ENCODE measurements at places on chromosomes 3 and 15.

DNA sequence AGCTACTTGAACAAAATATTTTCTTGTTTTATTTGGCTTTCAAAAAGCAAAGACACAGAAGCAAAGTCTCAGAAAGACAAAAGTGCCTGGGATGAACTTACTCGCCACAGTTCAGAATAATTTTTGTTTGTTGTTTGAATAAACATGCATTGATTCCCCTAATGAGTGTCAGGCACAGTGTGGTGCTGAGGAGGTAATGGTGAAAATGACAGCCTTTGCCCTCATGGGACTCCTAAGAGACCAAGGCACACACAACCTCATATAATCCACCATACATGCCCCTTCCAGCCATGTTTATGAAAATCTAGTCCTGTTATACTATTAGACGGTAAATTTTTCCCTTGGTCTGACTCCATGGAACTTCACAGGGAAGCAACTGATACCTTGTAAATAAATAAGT is 2.5 kb downstream of the GOLIM4 start:
- no peak for DNase-seq

DNA sequence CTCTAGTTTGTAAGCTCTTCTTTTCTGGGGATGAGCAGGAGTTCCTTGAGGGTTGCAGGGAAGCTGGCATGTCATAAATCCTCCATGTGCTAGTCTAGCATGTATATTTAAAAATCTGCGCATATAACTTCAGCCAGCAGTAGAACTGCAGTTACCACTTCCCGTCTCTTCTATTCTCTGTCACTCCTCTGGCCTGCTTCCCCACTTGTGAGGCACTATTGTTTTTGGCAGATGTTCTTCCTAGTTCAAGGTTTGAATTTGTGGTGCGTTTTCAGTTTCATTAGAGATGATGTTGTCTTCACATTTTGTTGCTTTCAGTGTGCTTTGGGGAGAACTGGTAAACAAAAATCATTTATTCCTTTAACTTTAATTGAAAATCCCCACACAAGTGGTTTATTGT is 169.1 kb upstream of the ZPLD1 start:
- no peak for DNase-seq

GRCh38 chr3:172201870-172202236 is 162.5 kb downstream of the FNDC3B start:
- peak; percentile 23 for DNase-seq

DNA sequence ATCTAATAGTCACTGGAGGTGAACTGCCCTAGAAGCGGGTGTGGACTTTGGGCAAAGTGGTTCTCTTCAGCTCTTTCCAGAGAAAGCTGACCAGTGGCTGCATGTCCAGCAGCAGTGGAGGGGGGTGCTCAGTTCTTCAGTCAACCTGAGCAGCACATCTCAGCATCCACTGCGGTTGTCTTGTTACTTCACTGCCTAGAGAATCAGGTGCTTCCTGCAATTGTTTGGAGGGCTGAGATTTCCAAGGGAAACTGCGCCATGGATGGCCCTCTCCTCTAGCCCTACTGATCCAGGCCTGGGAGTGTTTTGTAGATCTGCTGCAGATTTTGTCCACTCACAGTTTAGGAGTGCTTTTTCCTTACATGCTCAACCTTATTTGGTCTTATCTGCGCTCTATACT is 65.6 kb upstream of the CFAP161 start:
- no peak for DNase-seq

DNA sequence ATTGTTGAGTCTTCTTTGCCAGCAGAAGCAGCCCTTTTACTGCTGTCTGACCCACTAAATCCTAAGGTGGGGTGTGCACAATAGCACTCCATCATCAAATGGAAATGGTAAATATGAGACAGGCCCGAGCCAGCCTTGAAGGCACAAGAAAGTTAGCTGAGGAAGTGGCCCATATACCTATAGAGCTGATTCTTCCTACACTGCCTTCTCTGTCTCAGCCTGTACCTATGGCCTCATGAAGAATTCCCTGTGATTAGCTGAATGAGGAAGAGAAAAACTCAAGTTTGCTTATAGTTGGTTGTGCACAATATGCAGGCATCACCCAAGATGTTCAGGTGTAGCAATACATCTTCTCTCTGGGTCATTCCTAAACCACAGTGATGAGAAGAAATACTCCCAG is 31.7 kb upstream of the XCR1 start:
- no peak for DNase-seq

- no peak for DNase-seq
Measured at GRCh38 chr3:48596676-48597407, 1.7 kb upstream of the COL7A1 start.

- DNase-seq = no peak
Measured at GRCh38 chr3:180590396-180590795, 11.6 kb upstream of the TTC14 start.

DNA sequence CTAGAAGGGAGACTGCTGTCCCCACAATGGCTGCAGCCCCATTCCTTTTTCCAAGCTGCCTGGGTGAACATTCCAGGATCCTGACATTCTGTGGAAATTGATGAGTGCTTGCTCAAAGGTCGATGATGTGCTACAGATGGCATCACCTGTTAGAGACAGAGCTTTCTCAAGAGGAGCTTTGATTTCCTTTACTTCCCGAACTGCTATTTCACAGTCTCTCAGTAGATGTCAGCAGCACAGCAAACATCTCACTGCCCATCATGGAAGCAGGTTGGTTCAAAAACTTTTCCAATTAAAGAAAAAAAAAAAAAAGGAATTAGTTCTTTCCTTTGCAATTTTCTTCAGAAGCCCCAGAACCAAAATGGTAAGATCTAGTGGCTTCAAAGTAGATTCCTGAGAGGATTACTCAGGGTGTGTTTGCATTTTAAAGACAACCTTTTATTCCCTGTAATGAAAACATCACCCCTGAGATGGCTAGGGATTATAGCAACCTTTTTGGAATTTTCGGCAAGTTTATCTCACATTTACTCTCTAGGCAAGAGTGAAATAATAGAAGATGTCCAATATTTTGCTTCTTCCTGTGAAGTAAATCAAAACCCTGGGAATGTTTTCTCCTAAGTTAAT is 44.8 kb downstream of the POLR2M start:
- DNase-seq = no peak

DNA sequence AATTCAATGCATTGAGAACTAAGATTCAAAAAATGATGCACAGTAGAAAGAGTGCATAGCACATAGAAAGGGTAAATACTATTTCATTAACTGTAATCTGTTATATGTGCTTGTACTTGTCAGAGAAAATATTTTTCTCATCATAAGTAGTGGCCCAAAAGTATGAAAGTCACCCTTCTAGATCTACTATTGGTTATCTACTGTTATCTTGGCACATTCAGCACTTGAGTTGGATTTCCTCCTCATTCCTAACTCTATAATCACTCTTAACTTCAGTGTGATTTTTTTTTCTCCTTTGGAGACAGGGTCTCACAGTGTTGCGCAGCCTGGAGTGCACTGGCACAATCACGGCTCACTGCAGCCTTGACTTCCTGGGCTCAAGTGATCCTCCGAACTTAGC is 194.4 kb downstream of the PCCB start:
- no peak for DNase-seq

GRCh38 chr3:154015307-154015706 is 105.9 kb upstream of the ARHGEF26 start:
- no peak for DNase-seq

DNA sequence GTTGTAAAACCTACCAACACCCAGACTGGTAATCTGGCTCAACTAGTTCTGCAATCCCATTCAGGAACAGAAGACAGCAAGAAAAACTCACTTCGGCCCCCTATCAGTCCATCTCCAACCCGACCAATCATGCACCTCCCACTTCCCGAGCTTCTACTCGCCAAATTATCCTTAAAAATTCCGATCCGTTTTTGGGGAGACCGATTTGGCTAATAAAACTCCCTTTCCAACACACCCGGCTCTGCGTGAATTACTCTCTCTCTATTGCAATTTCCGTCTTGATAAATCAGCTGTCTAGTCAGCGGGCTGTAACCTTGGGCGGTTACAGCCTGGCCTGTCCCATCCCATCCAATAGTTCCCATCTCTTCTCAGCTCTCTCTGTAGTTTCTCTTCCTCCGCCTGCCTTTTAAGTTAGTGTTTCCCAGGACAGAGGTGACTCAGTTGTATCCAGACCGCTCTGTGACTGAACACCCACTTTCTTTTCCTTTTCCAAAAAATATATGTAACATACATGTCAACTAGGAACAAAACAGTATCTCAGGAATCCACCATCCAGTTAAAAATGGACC is 780 bp upstream of the ACAD9 start:
- DNase-seq = peak; percentile 50

DNA sequence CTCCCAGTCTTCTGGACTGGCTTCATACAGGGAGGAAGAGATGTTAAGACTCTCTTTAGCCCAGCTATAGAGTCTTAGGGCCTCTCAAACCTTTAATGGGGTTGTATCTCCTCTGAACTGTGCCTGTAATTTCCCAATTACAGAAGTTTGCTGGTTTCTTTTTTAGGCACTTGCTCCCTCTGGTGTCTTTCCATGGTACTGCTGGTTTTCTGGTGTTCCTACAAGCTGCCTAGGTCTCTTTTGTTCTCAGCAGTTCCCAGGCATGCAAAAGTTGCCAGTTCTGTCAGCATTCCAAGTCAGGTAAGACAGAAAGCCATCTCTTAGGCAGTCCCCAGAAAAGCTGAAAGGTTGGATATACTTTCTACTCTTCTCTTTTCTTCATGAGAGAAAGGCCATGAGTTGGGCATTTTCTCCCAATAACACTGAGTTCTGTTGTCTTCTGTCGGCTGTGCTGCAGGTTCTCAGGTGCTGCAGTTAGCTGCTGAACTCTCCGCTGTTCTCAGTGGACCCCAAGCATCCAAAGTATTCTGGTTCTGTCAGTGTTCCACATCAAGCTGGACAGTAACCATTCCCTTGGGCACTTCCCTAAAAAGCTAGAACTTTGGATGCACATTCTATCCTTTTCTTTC is 54.4 kb upstream of the EHHADH start:
- peak; percentile 51 for DNase-seq

GRCh38 chr3:23325466-23326065 is 122.4 kb downstream of the UBE2E2 start:
- no peak for DNase-seq

- DNase-seq = no peak
Measured at GRCh38 chr15:37101980-37102304, 1.6 kb upstream of the MEIS2 start.

GRCh38 chr3:171480526-171480925 is 20.3 kb upstream of the TNIK start:
- DNase-seq = no peak

- no peak for DNase-seq
Measured at GRCh38 chr3:102207151-102207571, 227.7 kb upstream of the ZPLD1 start.

DNA sequence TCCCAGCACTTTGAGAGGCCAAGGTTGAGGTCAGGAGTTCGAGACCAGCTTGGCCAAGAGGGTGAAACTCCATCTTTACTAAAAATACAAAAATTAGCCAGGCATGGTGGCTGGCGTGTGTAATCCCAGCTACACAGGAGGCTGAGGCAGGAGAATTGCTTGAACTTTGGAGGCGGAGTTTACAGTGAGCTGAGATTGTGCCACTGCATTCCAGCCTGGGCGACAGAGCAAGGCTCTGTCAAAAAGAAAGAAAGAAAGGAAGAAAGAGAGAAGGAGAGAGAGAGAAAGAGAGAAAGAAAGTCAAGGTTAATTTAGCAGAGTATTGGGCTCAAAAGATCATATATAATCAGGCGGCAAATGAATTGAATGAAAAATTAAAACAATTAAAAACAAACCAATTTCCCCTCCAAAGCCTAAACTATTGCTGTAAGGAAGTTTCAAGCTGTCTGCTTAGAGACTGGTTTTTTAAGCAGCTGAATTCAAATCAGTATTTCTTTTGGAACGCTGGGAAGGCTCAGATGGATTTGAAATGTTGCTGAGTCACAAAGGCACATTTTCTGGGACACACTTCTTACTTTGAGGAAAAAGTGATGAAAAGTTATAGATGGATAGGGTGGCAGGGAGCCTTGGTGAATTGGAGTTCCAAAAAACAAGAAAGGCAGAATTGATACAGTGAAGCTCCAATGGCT is 81.3 kb upstream of the BHLHE40 start:
- no peak for DNase-seq

DNA sequence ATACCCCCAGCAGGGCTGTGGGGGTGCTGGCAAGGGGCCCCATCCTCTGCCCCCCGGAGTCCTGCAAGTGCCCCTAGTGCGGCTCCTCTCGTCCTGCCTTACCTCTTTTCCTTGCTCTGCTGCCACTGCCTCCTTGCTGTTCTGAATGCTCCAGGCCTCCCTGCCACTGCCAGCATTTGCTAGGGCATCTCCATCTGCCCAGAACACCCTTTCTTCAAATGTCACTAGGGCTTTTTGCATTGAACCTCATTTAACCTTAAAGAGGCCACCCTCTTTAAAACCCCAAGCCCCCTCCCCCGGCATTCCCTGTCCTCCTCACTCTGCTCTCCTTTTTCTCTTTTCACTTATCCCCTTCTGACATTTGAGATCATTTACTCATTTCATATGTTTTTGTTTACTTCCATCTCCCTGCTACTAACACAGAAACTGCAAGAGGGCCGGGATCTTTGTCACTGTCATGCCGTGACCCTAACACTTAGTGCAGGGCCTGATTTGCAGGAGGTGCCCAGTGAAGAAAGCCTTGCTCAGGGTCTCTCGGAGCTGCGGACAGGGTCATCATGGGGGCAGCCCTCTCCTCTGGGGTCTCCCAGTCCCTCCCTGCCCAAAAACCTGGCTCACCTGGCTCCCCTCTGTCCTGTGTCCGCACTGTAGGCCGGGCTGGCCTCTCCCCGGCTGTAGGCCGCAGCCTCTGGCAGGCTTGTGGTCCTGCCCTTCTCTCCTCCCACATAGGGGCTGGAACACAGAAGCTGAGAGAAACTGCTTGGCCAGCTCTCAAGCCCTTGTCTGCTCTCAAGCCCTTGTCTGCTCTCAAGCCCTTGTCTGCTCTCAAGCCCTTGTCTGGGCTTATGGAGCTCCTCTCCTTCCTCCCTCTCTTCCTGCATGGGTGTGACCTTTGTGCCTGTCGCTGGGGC is at the start of gene ACOX2:
Gene ACOX2, minus strand, starts transcription at position 690 of the 911 bp plus-strand sequence. CDS start 2,084 bp downstream, outside the sequence.
- DNase-seq = no peak

DNA sequence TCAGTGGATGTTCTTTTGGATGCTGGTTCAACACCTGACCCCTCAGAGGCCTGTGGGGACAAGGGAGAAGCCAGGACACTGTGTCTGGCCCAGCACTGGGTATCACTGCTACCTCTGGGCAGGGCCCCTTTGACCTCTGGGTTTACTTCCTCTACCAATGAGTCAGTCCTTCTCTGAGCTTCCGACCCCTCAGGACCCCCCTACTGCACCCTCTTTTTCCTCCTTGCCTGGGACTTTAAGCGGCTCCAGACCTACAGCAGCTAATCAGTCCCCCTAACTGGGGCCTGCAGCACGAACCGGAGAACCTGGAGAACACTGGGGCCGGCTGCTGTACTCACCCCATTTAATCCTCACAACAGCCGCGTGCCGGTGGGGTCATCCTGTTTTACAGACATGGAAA is 3.8 kb downstream of the CHST14 start:
- DNase-seq = no peak
